Islet precursor cell (in vitro differentiated cells): ENCODE measurements at places on chromosomes 7 and 10.
A peak's percentile ranks its signal among the peaks of the same experiment; 100 is the strongest.

DNA sequence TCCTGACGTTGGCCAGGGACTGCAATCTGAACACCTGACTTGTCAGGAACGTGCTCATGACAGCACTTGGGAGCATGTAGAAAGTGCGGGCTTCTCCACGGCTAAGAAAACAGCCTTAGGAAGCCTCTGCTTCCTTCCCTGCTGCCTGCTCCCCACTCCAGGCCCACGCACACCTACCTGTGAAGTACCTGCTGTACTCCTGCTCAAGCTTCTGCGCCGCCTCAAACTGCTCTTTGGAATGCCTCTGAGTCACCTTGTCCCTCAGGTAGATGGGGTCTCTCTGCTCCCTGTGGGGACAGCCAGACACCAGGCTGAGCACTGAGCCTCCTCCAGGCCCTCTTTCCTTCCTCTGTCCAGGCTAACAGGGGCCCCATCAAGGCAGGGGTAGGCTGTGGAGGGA lies 132.7 kb downstream of the DLG5 start:
- DNase-seq, result no peak

DNA sequence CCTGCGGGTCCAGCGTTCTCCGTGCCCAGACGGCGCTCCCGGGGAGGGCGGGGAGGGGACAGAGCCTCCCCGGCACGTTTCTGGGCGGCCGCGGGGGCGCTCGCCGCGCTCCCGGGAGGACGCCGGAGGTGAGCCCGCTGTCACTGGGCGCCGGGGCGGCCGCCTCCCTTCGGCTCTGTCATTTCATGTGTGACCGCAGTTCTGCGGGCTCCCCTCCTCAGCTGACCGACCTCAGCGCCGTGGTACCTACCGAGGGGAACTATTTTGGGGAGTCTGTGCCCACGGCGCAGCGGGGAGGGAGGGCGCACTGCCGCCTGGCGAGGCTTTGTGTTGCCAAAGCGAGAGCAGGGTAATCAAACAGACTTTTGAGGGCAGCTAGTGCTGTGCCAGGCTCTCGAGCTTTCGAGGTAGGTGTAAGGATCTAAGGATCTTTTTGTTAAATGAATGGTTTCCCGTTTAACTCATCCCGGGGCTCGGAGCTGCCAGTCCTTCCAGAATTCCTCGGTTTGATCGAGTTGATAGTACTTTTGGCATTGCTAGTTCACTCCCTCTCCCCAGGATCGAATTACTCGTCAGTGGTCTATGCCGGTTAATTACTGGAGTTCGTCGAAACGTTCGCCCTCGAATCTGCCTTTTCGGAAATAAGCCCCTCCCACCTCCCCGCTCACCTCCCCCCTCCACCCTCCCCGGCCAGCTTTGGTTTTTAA lies 1.9 kb downstream of the ARID5B start:
- peak; percentile 71 for DNase-seq

DNA sequence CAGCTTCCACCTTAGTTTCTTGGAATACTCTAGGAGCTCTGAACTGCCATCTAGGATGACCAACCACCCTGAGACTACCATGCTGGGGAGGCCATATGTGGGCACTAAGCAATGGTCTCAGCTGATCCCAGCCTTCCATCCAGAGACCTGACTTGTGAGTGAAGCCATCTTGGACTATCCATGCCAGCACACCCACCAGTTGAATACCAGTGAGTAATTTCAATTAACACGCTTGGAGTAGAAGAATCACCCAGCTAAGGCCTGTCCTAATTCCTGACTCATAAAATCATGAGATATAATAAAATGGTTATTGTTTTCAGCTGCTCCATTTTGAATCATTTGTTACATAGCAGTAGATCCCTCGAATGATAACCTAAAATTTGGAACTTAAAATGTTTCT lies 5.2 kb upstream of the KIF5B start:
- DNase-seq, result no peak

DNA sequence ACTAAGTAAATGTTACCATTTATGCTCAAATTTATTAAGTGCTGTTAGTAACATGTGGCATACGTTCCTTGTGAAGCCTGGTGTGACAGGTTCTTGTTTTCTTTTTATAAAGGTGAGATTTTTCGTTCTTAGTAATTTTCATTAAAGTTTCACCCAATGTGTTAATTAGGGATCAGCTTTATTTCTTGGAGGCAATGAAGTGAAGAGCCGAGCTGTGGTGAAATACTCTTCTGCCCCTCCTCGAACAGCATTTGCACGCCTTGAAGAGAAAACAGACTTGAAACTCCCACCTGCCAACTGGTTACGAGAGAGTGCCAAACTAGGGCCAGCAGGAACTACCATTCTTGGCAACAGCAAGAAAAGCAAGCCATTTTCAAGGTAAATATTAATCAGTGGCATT lies 1.5 kb downstream of the EDRF1 start:
- DNase-seq, result no peak

DNA sequence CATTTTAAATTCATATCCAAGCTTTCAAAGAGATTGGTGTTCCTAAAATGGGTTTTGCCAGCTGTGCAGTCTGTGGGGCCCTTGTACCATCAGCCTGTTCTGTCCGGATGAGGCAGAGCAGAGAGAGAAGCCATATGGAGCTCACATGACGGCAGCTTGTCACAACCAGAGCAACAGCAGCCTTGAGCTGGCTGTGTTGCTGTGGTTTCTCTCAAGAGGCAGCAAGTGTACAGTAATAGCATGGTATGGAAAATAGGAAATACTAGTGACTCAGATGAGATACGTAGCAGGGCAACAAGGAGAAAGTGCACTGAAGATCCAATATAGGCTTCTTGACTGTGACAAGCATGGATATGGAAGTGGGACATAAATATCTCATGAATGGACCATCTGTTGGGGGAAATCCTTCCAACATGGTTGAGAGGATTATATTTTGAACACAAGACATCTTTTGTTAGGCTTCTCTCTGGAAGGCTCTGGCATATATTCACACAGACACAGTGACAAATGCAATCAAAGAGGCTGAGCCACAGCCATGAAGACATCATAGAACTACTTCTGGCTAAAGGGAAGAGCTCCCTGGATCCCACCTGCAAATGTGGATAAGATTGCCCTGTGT lies 251.0 kb upstream of the TAC1 start:
- DNase-seq, result no peak

DNA sequence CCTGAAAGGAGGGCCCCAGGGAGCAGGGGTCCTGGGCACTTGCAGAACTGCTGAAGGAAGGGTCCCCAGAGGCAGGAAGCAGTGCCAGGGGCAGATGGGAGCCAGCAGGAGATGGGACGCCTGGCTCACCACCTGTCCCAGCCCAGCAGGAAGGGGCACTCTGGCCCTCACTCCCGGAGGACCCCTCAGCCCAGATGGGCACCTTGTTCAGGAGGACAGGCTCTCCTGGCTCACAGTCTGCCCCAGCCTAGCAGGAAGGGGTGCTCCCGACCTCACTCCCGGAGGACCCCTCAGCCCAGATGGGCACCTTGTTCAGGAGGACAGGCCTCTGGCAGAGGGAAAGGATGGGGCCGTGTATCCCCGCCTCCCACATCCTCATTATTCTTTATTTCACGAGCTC lies 331.4 kb upstream of the SHH start:
- peak; percentile 24 for DNase-seq

DNA sequence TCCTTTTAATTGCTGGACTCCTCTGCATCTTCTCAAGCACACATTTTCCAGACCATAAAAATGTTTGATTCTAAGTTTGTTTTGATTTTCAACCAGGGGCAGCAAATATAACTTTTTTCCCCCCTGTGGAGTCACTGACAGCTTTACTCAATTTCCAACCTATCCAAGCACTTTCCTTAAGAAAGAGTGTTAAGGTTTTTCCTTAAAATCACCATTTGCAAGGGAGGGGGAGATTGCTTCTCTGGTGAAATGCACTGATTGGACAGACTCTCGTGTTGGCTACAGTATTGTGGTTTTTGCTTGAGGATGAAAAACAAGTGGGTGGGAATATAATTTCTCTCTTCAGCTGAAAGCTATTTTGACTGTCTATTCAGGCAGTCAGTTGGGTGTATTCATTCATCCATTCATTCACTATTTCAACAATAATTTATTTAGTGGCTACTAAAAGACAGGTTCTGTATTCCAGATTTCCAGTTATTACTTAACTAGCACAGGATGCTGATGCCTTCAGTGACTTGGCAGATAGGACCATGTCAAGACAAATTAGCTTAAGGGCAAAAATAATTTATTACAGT lies 146.3 kb downstream of the BAMBI start:
- no peak for DNase-seq

DNA sequence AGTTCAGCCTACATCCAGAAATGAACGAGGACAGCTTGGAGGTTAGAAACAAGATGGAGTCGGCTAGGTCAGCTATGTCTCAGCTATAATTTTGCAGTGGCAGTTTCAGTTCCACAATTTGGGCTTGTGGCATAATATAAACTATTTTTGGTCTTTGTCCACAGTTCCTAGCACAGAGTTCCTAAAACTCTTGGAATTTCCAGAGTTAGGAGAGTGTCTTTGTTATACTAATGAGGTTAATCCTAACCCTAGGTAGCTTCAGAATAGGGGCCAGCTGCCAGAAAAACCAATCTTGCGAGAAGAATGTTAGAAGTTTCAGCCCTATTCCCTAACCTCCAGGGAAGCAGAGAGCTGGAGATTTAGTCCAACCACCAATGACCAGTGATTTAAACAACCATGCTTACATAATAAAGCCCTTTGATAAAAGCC lies 131.9 kb downstream of the AKR1D1 start:
- DNase-seq, result no peak

DNA sequence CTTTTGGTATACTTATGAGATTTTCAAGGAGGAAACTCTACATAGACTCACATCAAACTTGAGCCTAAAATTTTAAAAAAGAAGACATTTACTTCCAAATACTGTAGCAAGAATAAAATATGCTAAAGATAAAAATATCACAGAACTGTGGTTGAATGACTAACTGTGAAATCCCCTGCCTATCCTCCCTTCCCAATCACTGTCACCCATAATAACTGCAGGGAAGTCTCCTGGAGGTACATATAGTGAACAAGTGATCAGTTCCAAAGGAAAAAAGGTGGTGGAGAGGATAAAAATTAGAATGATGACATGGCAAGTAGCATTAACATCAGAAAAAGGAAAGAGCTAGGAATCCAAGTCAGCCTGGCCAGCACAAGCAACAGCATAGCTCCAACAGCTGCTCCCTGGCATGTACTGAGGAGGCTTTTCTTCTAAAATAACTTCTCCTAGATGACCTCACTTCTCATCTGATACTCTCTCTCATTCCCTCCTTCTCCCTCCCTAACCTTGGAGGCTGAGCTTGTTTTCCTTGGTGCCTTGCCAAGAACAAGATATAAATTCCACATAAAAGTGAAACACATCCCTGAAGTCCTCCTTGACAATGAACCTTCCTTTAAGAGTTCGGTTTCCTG lies 124.0 kb downstream of the IQUB start:
- no peak for DNase-seq

GRCh38 chr7:7099584-7100014 lies 82.7 kb upstream of the C1GALT1 start:
- peak; percentile 100 for DNase-seq

- DNase-seq, result peak; percentile 58
These were observed 1.9 kb downstream of the FZD1 start for GRCh38 chr7:91266067-91266688.

DNA sequence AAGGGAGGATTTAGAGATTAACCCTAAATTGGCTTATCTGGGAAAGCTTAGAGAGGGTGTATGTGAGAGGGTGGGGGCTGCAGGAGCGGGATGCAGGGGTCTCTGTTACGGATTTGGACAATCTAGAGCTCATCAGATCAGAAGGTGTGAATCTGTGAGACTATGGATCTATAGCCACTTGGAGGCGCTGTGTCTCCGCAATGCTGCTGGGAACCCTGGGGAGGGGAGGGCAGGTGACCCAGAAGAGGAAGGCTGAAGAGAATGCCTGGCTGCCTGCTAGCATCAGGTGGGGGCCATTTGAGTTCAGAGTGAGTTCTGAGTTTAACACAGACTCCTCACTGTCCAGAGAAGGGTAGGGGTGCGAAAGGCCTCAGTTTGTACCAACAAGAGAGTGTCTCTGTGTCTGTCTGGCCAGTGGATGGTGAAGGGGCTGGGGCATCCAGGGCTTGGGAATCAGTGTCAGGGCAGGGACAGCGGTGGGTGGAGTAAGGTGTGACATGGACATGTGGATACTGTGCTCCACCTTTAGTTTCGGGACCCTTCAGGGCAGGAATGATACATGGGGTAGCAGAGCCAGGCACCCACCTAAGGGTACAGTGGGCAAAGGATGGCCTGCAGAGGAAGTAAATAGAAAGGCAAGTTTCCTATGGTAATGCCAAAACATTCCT lies 187.3 kb upstream of the PRSS58 start:
- DNase-seq, result peak; percentile 74

DNA sequence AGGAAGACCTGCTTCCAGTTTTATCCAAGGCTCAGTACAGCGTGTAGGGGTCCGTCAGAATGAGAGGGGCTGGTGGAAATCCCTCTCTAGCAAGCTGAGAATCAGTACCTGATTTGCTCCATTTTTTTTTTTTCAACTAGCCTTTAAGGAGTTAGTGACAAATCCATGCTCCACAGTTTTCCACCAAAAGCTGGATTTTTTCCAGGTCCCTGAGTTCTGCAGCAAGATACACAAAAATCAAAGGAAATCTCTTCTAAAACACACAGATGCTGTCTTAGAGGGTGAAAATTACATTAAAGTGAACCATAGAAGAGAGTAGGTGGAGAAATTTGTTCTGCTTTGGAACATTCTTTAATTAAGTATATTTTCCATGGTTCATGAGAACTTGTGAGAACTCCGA lies 30.4 kb downstream of the MDFIC start:
- no peak for DNase-seq

DNA sequence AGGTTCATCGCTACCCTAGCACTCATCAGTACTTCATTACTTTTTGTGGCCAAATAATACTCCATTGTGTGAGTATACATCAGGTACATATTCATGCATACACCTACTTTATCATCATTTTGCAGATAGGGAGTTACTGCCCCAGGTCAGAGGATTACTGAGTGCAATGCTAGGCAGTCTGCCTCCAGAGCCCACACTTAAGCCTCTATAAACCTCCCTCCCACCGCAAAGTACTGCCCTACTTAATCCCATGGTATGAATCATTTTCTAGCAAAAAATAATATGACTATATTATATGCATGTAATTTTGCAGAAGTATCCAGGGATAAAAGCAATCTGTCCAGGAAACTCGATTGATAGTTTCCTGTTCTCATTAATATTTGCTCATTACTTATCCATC lies 194.3 kb downstream of the GRID1 start:
- no peak for DNase-seq

DNA sequence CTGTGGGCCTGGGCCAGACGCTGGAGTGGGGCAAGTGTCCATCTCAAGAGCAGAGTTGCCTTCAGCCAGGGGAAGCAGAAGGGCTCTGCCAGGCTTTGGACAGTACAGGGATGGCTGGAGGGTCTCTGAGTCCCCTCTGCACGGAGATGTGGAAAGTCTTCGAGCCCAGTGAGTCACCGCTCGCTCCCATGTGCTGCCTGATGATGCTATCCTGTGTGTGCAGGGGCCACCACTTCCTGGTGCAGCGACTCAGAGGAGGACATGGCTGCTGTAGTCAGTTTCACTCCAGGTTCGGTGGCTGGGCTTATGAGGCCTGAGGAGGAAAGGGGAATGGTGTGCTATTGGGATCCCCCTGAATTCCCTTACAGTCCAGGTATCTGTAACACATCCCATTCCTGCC lies 6.0 kb downstream of the ADCYAP1R1 start:
- DNase-seq, result peak; percentile 75
